NCI-H1436 treated with DMSO at 0.1 percent for 48 hours (cell line): ENCODE measurements at places on chromosomes 5 and 9.

DNA sequence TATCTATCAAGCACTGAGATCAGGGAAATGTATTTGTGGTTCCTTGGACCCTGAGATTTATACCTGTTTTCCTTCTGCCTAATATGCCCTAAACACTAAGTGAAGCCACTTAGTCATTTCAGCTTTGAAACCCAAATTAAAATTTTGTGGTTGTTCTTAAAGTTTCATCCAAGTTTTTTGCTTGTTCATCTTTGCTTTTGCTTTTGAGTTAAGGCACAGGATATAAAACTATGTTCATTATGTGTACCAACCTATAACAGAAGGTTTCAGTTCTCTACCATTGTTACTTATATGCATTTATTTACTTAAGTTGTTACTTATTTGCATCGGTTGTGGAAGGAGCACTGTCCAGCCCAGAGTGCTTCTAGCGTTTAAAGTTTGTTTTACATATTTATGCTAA, 382.3 kb downstream of the PTPRD start:
- DNase-seq = no peak

DNA sequence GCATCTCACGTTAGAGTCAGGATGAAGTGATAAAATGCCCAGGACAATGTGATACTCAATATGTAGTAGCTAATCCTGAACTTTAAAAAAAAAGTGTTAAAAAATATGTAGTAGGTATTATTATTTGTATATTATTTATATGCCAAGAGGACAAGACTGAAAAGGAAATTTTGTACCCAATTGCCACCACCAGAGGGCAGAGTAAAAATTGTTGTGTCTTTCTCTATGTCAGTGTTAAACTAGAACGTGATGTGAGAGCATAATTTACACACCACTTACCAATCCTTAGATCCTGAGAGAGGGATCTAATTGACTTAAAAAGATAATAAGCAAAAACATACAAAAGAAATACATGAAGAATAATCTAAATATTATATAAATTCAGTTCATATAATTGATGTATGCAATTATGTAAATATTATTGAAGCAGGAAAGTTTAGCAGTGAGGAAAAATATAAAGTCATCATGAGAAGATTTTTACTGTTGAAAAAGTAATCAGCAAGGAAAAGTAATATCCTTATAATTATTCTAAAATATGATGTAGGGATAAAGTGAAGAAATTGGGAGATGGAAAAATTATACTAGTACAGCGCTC, 288.9 kb downstream of the RAB3C start:
- no peak for DNase-seq

DNA sequence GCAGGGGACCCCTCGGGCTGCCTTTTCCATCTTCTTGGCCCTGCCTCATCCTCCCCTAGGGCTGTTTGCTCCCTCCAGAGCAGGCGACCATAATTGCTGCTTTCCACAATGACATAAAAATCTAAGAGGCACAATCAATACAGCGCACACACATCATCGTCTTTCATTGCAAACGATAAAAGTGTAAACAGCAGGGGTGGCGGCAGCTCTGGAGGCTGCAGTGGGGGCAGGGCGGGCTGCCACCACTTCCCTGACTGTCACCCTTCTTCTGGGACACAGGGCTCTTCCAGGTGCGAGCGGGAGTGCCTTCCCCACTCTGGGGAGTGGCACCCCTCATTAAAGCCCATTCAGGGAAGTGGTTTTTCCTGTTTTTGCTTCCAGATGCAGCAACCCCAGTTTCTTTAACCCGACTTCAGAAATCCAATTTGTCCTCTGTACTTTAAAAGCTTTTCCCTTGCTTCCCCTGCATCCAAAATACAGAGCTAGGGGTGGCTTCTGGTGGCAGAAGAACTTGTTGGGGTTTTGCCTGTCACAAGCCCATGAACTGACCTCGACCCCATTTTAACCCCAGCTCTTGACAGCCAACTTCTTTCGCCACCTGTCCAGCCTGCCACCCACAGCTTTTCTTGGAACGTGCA, 45.7 kb downstream of the TSPAN17 start:
- no peak for DNase-seq

- no peak for DNase-seq
Observed at GRCh38 chr5:136375920-136376319, 10.6 kb upstream of the TRPC7 start.

DNA sequence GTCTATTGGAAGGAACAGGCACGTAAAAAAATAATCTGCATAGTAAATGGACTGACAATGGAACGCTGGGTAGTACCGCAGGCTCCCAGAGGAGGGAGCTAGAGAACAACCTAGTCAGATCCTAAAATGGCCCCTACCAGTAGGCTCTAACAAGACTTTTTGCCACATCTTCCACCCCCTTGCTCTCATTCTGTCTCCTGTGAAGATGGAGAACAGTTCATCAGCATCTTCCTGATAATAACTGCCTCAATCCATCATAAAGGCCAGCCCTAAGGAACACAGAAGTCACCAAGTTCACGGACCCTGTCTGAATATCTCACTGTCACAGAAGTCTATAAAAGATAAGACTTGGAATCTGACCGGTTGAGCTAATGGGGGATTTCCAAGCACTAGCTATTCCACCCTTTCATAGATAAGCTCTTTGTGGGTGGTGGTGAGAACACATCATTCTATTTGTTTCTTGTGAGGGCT, 133.4 kb downstream of the SLC1A3 start:
- no peak for DNase-seq

DNA sequence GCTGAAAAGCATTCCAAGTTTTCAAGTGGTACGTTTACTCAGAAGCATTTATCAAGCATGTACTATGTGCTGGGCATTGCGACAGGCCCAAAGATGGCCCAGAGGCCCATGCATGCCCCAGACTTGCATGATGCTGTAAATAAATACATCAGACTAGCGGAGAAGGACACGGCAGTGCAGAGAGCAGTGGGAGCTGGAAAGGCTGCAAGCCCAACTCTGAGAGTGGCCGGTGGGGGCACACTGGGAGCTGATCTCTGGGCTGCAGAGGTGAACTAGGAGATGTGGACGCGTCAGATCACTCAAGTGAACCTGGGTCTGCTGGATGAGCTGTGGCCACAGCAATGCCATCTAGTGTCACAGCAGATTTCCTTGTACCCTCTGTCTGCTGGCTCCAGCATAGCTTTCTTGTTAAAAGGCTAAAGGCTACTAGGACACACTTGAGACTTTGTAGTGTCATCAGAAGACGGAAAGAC, 246.9 kb downstream of the FANCC start:
- DNase-seq = no peak

DNA sequence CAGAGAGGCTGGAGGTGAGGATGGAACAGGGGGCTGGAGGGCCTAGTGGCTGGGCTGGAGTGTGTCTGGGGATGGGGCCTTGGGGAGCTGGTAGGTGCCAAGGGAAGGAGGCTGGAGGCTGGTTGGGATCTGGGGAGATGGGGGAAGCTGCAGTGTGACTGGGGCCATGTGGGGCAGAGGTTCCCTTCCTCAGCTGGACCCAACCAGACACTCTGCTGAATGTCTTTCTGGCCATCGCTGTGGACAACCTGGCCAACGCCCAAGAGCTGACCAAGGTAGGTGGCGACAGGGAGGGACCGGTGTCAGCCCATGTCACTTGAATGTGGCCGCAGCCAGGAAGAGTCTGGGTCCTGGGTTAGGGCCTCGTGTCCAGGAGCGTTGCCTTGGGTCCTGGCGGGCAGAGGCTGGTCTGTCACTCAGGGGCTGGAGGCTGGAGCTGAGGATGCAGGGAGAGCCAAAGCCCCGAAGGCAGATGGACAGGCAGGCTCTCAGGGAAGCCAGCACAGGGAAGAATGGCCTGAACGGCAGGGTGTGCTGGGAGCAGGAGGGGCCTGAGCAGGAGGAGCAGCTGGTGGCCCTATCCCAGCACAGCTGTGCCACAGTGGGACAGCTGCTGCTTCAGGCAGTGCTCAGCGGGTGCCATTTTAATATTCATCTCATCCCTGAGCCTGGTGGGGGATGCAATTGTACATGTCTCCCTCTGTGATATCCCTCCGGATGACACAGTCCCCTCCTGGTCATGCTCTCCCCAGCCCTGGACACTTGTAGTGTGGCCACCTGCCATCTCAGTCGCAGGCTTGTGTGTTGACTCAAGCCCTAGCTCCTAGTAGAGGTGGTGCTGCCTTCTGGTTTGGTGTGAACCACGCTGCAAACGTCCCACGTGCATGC, 132.5 kb downstream of the CACNA1B start:
- no peak for DNase-seq

DNA sequence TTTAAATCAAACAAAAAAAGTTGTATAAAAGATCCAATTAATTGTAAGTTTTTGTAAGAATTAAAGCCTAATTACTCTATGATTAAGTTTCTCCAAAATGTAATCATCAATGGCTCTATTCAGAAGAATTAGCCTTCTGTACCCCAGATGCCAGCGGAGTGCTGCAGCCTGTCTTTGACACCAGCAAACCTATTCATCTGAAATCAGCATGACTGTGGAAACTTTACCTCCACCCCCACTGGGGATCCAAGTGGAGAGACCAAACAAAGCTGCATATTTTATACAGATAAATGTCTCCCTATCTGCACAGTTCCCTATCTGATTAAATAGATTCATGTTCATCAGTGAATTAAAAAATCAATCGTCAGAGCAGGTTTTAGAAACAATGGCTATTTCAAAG, 426.8 kb downstream of the KIAA0825 start:
- DNase-seq = no peak

DNA sequence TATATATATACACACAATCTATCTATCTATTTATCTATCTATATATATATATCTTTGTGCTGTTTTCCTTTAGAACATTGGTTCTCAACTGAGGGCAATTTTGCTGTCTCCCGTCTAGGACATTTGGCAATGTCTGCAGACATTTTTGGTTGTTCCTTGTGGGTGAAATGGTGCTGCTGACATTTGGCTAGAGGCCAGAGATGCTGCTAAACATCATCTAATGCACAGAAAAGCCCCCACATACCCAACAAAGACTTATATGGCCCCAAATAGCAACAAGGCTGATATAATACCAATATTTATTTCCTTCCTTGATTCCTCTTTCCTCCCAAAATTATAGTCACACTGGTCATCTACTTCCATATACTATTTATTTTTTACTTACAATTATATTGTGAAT, 197.5 kb downstream of the TRPM3 start:
- DNase-seq = no peak

- no peak for DNase-seq
Observed at GRCh38 chr5:80935811-80936385, 24.3 kb upstream of the RASGRF2 start.

DNA sequence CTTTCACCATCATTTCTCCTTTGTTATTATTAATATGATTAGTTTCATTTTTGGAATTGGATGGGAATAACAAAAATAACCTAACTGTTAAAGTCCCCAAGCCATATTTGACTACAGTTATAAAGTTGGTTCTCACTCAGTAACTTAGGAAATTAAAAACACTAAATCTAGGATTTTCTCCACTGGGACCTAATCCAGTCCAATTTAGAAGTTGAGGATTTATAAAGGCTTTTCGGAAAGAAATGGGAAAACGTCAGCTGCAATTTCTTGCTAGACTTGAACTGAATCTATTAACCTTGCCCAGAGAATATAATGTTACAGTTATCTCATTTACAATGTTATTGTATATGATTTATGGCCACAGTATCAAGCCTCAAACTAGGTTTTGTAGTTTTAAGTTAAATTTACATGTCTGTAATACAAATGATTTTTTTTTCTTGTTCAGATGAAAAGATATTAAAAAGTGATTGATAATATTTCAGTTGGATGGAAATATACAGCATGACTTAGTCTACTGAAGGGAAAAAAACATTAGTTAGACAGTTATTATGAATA, 524.3 kb upstream of the GRAMD2B start:
- no peak for DNase-seq
